Naive thymus-derived CD8-positive, alpha-beta T cell (primary cell): ENCODE measurements at places on chromosomes 11 and 22. TPM values are rescaled to one million over a fixed set of nuclear protein-coding genes. Genes with fewer than 3 reads are reported as not detected.

The NOX4 gene
- polyA plus RNA-seq, result not detected

The SCGB1C1 gene
- not detected for polyA plus RNA-seq

The SLC29A2 gene
- 1.4 TPM for polyA plus RNA-seq

The ELMOD1 gene
- not detected for polyA plus RNA-seq

The GLB1L2 gene
- polyA plus RNA-seq, result 0.53 TPM

The KRTAP5-1 gene
- not detected for polyA plus RNA-seq

The MLC1 gene
- polyA plus RNA-seq, result 1.8 TPM

The MEI1 gene
- 153 TPM for polyA plus RNA-seq

The VWA5A gene
- 10.8 TPM for polyA plus RNA-seq

The ZNF214 gene
- polyA plus RNA-seq, result not detected

The FAM227A gene
- not detected for polyA plus RNA-seq

The SPI1 gene
- not detected for polyA plus RNA-seq

The C11orf52 gene
- not detected for polyA plus RNA-seq

The IMMP1L gene
- polyA plus RNA-seq, result 61.7 TPM

The A4GALT gene
- not detected for polyA plus RNA-seq

The RASD2 gene
- 0.11 TPM for polyA plus RNA-seq

The OR5W2 gene
- polyA plus RNA-seq, result not detected

The H19 gene
- polyA plus RNA-seq, result not detected

The NXPE1 gene
- polyA plus RNA-seq, result not detected

The SYT9 gene
- polyA plus RNA-seq, result not detected

The DDI1 gene
- polyA plus RNA-seq, result not detected

The RABL2B gene
- 26.3 TPM for polyA plus RNA-seq

The MS4A6A gene
- not detected for polyA plus RNA-seq

The AMOTL1 gene
- polyA plus RNA-seq, result 0.10 TPM

The SMC1B gene
- not detected for polyA plus RNA-seq

The KCNJ11 gene
- not detected for polyA plus RNA-seq

The KDM2A gene
- polyA plus RNA-seq, result 12.9 TPM

The ZBTB16 gene
- 4.4 TPM for polyA plus RNA-seq

The PYGM gene
- polyA plus RNA-seq, result 0.49 TPM

The GNAZ gene
- not detected for polyA plus RNA-seq

The CARNS1 gene
- polyA plus RNA-seq, result 2.2 TPM

The KREMEN1 gene
- not detected for polyA plus RNA-seq

The OR52H1 gene
- polyA plus RNA-seq, result not detected

The TENM4 gene
- polyA plus RNA-seq, result not detected

The SEC14L2 gene
- 22.5 TPM for polyA plus RNA-seq

The DGCR6L gene
- polyA plus RNA-seq, result 144 TPM

The P2RY6 gene
- not detected for polyA plus RNA-seq

The MUC6 gene
- not detected for polyA plus RNA-seq

The PATE4 gene
- not detected for polyA plus RNA-seq

The AIFM3 gene
- 0.32 TPM for polyA plus RNA-seq

The GSTT2B gene
- not detected for polyA plus RNA-seq

The CABP4 gene
- 0.62 TPM for polyA plus RNA-seq

The OR5A1 gene
- not detected for polyA plus RNA-seq

The SERPING1 gene
- not detected for polyA plus RNA-seq

The DGCR6 gene
- 1.0 TPM for polyA plus RNA-seq

The SCGB1D2 gene
- not detected for polyA plus RNA-seq

The UPK2 gene
- polyA plus RNA-seq, result not detected

The PTDSS2 gene
- polyA plus RNA-seq, result 11.6 TPM

The MMP10 gene
- not detected for polyA plus RNA-seq

The MMP1 gene
- polyA plus RNA-seq, result not detected

The KRTAP5-2 gene
- not detected for polyA plus RNA-seq

The TMEM45B gene
- 1.1 TPM for polyA plus RNA-seq

The C11orf86 gene
- not detected for polyA plus RNA-seq

The P2RX6 gene
- polyA plus RNA-seq, result 1.1 TPM

The TSPAN32 gene
- 96.6 TPM for polyA plus RNA-seq
